Esophagus muscularis mucosa (tissue), 4 donors: ENCODE measurements at places on chromosomes 13 and 19. TPM values are rescaled to one million over a fixed set of nuclear protein-coding genes. Genes with fewer than 3 reads are reported as not detected.

GRCh38 chr13:26882731-26883130 is 122.1 kb upstream of the GPR12 start:
- no peak for DNase-seq
- H3K36me3 ChIP-seq = no peaks in the 10 kb centered on the region

The GDF15 gene
- total RNA-seq = 3.3 TPM

DNA sequence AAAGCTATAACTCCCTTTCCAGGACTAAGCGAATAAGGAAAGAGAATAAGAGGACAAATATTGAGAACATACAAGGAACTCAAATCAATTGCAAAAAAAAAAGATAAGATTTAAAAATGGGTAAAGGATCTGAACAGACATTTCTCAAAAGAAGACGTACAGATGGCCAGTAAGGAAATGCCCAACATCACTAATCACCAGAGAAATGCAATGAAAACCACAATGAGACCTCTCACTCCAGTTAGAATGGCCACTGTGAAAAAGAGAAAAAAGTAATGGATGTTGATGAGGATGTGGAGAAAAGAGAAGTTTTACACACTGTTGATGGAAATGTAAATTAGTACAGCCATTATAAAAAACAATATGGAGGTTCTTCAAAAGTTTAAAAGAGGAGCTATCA is 63.8 kb downstream of the VWA8 start:
- no peaks in the 10 kb centered on the region for H3K36me3 ChIP-seq
- no peak for DNase-seq
- H3K4me3 ChIP-seq = no peak overlapping the region
- H3K27me3 ChIP-seq = no peaks in the 10 kb centered on the region
- H3K4me1 ChIP-seq = no peaks in the 10 kb centered on the region
- no peak overlapping the region for H3K27ac ChIP-seq

DNA sequence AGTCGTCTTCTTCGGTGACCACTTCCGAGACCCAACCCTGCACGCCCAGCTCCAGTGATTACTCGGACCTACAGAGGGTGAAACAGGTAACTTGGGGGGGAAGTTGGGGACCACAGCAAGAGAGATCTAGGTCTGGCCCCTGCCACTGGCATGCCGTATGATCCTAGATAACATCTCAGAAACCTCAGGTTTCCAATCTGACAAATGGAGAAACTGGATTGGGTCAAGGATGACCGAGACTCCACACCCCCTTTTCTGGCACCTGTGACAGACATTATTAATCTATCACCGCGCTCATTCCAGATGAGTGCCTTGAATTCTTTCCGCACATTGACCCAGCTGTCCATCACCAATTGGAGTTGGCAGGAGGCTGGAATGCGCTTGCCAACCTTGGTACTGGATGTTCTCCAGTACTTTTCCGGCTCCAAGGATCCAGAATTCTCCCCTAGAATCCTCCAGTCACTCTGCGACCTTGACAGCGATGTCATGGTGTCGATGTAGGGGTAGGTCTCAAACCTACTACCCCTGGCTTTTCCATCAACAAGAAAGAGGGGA is 17.4 kb downstream of the VASP start:
- no peak overlapping the region for H3K4me3 ChIP-seq
- no peak for DNase-seq
- peaks cover 71% of the 10 kb centered on the region for H3K36me3 ChIP-seq
- H3K27ac ChIP-seq = peak overlapping the region; percentile 76
- H3K27me3 ChIP-seq = no peaks in the 10 kb centered on the region

- peak overlapping the region; percentile 91 for H3K27ac ChIP-seq
- no peaks in the 10 kb centered on the region for H3K27me3 ChIP-seq
- H3K4me3 ChIP-seq = peak overlapping the region; percentile 78
- no peaks in the 10 kb centered on the region for H3K36me3 ChIP-seq
Observed at GRCh38 chr19:55284405-55285058, 735 bp downstream of the BRSK1 start.

GRCh38 chr19:912181-913079 is 589 bp downstream of the R3HDM4 start:
- DNase-seq = no peak
- peak overlapping the region; percentile 79 for H3K27ac ChIP-seq
- H3K4me3 ChIP-seq = peak overlapping the region; percentile 77
- peaks cover 44% of the 10 kb centered on the region for H3K4me1 ChIP-seq

DNA sequence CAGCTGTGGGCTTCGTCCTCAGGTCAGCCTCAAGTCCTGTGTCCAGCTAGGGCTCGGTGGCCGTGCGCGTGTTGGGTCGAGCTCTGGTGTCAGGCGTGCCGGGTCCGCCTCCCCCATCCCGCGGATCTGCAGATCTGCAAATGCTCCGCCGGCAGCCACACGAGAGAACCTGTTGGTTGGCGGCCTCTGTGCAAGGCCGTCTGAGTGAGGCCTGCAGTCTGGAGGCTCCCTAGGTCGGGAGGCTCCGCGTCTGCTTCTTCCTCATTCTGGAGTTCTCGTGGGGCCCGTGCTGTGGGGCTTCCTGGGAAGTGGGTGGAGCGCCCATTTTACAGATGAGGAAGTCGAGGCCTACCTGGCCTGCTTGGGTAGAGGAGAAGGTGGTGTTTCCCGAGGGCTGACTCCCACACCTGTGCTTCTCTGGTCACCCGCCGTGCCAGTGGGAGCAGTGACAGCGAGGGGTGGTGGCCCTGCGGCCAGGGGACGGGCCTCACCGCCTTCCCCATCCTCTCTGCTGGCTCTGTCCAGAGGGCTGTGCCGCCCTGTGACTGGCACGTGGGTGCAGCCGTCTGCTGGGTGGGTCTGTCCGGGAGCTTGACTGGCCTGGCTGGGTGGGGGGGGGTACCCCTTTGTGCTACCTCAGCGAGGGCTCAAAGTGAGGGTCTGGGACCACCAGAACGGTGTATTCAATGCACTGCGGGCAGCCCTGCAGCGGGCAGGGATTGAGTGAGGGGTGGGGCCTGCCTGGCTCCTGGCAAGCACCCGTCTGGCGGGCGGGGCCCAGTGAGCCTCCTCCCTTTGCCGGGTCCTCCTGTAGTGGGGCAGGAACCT is 3.3 kb downstream of the CSNK1G2 start:
- H3K4me1 ChIP-seq = peaks cover 62% of the 10 kb centered on the region
- no peak overlapping the region for H3K27ac ChIP-seq
- no peaks in the 10 kb centered on the region for H3K36me3 ChIP-seq
- H3K27me3 ChIP-seq = no peaks in the 10 kb centered on the region

GRCh38 chr19:45448887-45449299 is 18.9 kb upstream of the FOSB start:
- no peak overlapping the region for H3K4me3 ChIP-seq
- no peaks in the 10 kb centered on the region for H3K27me3 ChIP-seq
- peak overlapping the region; percentile 91 for H3K27ac ChIP-seq

- H3K27me3 ChIP-seq = no peaks in the 10 kb centered on the region
- peaks cover 14% of the 10 kb centered on the region for H3K4me1 ChIP-seq
- no peak for DNase-seq
- peaks cover 10% of the 10 kb centered on the region for H3K36me3 ChIP-seq
- H3K27ac ChIP-seq = no peak overlapping the region
- peak overlapping the region; percentile 15 for H3K4me3 ChIP-seq
Observed at GRCh38 chr19:19120308-19121231, 17.7 kb downstream of the TMEM161A start.

GRCh38 chr13:29438769-29439168 is 156.7 kb downstream of the SLC7A1 start:
- peaks cover 59% of the 10 kb centered on the region for H3K4me1 ChIP-seq
- peak overlapping the region; percentile 71 for H3K27ac ChIP-seq
- DNase-seq = no peak
- H3K36me3 ChIP-seq = no peaks in the 10 kb centered on the region
- no peak overlapping the region for H3K4me3 ChIP-seq

DNA sequence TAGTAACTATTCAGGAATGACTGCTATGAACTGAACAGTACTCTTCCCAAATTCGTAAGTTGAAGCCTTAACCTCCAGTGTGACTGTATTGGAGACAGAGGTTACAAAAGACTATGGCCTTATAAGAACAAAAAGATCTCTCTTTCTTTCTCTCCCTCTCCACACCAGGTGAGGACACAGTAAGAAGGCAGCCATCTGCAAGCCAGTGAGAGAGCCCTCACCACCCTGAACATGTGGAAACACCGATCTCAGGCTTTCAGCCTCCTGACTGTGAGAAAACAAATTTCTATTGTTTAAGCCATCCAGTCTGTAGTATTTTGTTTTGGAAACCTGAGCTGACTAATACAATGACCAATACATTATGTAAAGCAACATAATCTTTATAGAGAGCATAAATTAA is 888.9 kb downstream of the SLITRK1 start:
- no peak overlapping the region for H3K4me3 ChIP-seq
- no peaks in the 10 kb centered on the region for H3K36me3 ChIP-seq
- no peaks in the 10 kb centered on the region for H3K4me1 ChIP-seq
- no peak overlapping the region for H3K27ac ChIP-seq

- no peak overlapping the region for H3K4me3 ChIP-seq
- no peak for DNase-seq
- peaks cover 10% of the 10 kb centered on the region for H3K27me3 ChIP-seq
- no peak overlapping the region for H3K27ac ChIP-seq
- H3K36me3 ChIP-seq = no peaks in the 10 kb centered on the region
Observed at GRCh38 chr19:1769645-1769985, 16.3 kb downstream of the ONECUT3 start.

The GTF2F2 gene
- total RNA-seq = 15.1 TPM

The ERICH6B gene
- total RNA-seq = not detected

DNA sequence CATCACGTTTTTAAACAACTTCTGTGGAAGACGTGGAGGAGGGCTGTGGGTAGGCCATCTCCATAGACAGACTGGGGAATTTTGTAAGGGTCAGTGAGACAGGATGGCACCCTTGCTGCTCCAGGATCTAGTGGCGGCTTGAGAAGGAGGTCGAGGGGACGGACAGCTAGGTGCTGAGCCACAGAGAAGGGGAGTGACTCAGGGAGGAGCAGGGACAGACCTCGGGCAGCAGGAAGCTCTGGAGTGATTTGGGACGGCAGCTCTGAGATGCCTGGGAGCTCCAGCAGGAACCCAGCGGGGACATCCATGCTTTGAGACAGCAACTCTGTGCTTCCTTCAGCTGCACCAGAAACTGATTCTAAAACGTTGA is 169.1 kb upstream of the SOX1 start:
- no peak overlapping the region for H3K4me3 ChIP-seq
- no peak for DNase-seq
- H3K36me3 ChIP-seq = no peaks in the 10 kb centered on the region
- no peak overlapping the region for H3K27ac ChIP-seq

GRCh38 chr13:43688227-43688907 is 98.4 kb downstream of the ENOX1 start:
- H3K27ac ChIP-seq = peak overlapping the region; percentile 75
- no peaks in the 10 kb centered on the region for H3K36me3 ChIP-seq

DNA sequence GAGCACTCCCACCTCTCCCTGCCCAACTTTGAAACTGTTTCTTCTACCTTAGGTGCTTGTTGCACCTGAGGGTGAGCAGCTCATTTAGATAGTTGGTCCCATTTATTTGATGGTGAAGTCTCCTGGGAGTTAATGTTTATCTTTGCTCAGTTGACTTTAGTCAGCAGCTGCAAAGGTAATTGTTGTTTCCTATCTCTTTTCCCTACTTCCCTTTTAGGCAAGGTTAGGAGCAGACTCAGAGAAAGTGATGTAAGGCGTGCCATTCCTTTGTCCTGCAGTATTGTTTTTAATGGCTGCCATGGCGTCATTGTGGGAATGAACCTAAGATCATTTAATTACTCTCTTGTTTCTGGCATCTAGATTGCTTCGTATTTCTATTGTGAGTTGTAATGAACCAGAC is 11.6 kb downstream of the AKAP11 start:
- no peak for DNase-seq
- H3K27me3 ChIP-seq = no peaks in the 10 kb centered on the region
- H3K4me3 ChIP-seq = no peak overlapping the region
- no peak overlapping the region for H3K27ac ChIP-seq
- peaks cover 3% of the 10 kb centered on the region for H3K36me3 ChIP-seq
